ENCODE measurements at places on chromosomes 2 and 18. TPM values are rescaled to one million over a fixed set of nuclear protein-coding genes. Genes with fewer than 3 reads are reported as not detected.

Gene GPR55
- total RNA-seq, result 5.0 TPM

Gene ANKRD12
- total RNA-seq, result 62.5 TPM

Gene MYCN
- 0.16 TPM for total RNA-seq

Gene KCMF1
- total RNA-seq, result 105 TPM

Gene C2orf66
- not detected for total RNA-seq

Gene HOXD9
- not detected for total RNA-seq

Gene OTX1
- not detected for total RNA-seq

Gene PROKR1
- not detected for total RNA-seq

Gene RGPD3
- 0.20 TPM for total RNA-seq

Gene RAMP1
- 1.4 TPM for total RNA-seq

Gene COPS8
- 51.5 TPM for total RNA-seq

Gene TCF7L1
- total RNA-seq, result not detected

Gene SULT1C4
- total RNA-seq, result not detected

Gene ADAM23
- 0.54 TPM for total RNA-seq

Gene MAPK4
- not detected for total RNA-seq

Gene PKDCC
- not detected for total RNA-seq

Gene UGT1A5
- not detected for total RNA-seq
